ENCODE measurements at places on chromosomes 12 and 14.

DNA sequence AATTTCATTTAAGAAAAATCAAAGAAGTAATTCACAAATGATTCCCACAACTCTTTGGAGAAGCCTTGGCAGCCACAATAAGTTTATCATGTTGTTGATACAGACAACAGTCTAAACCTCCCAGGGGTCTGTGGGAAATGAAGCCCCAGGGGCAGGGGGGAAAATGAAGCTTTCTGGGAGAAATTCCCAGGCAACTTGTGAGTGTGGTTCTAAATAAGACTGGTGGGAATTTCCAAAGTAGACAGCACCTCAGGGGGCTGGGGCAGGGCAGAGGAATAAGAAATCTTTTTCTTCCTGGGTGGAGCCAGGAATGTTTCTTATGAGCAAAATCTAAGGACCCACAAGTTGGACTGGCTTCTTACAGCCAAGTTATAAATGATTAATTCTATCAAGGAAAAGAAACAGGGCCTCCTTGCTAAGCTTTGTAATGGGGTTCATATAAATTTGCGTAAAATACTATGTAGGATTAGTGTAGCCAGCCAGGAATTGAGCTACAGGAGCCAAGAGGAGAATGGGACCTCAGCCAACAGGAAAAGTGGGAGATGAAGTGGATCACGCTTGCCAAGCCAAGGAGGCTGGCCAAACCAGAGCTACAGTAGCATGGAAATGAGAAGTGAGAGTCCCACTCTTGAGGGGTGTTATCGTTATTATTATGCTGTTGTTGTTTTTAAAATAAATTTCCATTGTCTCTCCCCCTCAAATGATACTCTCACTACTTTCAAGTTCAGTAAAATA, 182.9 kb upstream of the FAR2 start:
- DNase-seq, result no peak

- DNase-seq, result no peak
Observed at GRCh38 chr12:108699955-108700563, 31.3 kb downstream of the CORO1C start.

GRCh38 chr12:40335991-40336390, 111.2 kb downstream of the LRRK2 start:
- DNase-seq, result no peak

DNA sequence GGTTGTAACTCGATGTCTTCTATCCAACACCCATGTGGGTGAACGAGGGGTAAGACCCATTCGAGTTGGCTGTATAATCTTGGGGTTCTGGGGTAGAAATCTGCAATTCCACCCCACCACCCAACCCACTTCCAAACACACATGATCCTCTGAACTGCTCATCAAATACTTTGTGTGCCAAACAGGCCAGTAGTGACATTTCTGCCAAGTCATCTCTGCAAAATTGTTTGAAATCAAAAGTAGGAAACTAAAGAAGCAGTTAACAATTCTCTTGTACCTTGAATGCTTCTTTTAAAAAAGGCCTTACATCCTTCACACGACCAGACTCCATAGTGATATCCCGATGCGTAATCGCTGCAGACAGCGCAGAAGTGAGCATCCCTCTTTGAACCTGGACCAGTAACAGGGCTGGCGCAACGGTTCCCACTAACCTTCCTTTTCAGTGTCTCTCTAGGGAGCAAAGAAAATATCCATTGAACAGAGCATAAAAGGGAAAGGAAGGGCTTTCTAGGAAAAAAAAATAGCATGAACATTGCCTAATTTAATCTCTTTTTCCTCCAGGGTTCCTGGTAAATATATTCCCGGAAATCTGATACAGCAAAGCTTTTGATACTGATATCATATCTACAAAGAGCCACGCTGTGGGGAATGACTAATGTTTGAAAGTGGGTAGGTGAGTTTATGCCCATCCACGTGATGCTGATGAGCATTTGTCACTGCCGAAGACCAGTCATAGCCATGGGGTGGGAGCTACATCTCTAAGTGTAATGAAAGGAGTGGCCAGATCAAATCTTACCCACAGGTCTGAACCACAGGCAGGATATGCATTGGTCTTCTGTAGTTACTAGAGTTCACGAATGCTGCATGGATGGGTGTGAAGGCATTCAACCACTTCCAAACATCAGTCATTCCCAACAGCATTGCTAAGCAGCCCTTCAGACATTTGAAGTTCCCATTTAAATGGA, 14.2 kb downstream of the ESR2 start:
- no peak for DNase-seq

- no peak for DNase-seq
Observed at GRCh38 chr14:56170028-56170427, 51.8 kb downstream of the PELI2 start.

DNA sequence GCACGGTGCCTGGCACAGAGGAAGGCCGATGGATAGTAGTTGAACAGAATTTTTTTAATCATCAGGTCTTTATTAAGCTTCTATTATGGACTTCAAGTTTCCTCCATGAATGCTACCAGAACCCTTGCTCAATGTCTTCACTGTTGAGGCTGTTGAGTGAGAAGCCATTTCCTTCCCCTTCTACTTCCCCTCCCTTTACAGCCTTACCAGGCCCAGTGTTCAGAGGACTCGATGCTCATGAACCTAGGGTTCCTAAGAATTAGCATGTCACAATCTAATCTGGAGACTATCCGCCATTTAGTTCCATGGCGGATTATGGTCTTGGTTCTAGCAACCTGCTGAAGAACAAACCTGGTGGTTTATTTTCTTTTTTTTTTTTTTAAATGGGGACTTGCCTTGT, 17.7 kb downstream of the ETV6 start:
- DNase-seq, result no peak

DNA sequence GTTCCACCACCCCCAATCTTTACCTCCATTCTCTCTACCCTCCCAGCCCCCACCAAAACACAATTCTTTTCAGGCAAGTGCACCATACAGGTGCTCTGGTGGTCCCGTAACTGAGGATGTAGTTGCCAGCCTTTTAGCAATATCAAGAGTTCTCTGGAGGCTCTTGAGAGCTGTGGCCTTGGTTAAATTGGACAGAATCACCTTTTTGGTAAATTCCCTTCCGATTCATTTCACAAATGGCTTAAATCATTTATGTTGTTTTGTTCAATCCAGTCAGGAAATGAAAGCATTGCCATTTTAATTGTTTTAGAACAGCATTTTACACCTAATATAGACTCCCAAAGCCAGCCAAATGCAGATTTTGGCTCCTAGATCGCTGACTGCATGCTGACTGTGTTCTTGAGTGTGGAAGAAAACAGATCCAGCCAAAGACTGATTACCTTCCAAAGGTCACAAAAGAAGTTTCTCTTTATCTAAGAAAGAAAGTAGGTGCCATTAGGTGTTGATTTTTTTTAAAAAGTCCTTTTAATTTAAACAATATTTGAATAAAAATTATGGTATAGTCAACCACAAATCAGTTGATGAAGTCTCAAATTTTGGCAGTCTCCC, 25.6 kb downstream of the CRADD start:
- no peak for DNase-seq

DNA sequence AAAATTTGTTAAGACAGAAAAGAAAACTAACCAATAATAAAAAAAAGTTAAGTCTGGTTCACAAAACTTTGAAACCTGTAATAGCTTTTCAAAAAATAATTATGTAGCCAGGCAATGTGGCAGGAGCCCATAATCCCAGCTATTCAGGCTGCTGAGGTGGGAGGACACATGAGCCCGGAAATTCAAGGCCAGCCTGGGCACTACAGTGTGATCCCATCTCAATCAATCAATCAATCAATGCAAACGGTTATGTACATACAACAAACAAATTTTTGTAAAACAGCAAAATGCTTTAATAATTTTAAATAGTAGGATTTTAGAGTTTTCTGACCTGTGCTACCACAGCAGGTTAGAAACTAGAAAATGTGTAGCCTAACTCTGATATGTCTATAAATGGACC, 152.4 kb downstream of the MED13L start:
- no peak for DNase-seq

DNA sequence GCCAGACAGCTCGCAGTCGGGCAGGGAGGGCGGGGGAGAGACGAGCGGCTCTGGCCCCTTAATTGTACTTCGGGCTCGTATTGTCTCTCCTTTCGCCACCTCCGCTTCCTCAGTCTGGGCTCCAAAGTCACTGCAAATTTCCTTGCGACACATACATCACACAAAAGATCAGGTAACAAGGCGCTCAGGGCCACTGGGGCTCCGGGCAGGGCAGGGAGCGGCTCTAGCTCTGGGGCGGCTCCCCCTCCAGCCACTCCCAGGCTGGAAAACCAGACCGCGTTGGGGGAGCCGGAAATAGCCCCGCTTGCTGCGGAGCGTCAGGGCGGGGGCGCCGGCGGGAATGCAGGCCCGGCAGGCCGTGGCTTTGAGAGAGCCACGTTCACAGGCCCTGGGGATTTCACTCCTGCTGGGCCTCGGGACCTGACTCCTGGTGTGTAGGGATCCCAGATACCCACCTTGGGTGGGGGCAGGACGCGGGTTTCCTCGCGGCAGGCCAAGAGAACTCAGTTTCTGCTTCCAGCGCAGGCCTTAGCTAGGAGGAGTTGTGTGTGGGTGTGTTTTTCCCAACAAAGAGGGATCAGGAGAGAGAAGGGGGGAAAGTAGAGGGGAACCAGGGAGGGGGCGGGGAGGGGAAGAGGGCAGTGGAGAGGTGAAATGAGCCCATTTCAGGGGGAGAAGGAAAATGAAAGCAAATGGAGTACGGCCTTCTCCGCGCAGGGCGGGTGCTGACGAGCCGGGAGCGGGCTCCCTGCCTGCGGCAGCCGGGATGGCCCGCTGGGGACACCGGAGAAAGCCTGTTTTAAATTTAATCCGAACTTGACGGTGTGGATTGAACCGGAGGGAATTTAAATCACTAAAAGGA, 4.4 kb upstream of the HOXC9 start:
- DNase-seq, result no peak

GRCh38 chr12:69583203-69583602, 2.1 kb upstream of the CCT2 start:
- no peak for DNase-seq

DNA sequence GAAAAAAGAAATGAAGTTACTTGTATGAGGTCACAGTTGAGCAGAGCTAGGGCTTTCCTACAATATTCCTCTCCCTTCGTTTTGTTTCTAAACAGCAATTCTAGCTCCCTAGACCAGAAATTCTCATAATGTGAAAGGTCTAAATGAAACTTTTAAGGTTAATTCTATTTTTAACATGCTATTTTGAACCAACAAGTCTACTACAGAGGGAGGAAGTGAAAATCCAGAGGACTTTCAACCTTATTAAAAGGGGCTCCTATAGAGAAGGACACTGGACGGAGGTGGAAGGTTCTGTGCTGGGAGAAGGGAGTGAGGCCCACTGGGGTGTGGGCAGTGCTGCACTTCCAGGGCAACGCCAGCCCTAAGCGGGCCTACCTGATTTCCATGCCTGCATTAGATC, 13.4 kb downstream of the GSG1 start:
- DNase-seq, result no peak

GRCh38 chr14:85533023-85533860, 3.3 kb downstream of the FLRT2 start:
- no peak for DNase-seq

DNA sequence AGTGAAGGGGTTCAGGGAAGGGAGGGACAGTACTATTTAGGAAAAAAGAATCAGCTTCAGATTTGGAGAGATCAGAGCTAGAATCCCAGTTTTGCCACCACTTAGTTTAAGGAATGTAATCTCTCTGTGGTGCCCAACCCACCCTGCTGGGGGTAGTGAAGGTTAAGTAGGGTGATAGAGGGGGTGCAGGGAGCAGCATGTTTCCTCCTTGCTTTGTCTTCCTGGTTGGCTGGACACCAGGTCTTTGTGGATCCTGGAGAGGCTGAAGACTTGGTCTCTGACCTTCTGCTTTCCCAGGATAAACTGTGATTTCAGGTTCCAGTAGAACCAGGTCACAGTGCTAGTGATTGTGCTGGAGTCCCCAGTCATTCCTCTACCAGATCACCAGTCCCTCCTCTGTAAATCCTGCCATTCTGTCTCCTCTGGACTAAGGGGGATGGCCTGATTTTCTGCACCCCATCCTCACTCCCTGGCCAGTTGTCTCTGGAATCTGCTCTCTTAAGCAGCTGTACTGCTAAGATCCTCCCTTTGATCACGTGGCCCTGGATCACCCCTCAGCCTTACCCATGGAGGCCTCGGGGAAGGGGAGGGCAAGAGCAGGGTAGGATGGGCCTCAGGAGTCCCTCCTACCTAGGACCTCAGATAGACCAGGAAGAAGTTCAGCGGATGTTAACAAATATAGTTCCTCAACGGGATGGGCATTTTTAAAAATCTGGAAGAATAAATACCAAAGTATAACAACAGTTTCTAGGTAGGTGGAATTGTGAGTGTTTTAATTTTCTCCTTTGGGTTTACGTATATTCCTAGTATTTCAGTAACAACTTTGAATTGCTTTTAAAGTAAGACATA, 3.1 kb downstream of the MAP3K12 start:
- no peak for DNase-seq
